Urothelium cell line (cell line): ENCODE measurements at places on chromosomes 7 and 10.

DNA sequence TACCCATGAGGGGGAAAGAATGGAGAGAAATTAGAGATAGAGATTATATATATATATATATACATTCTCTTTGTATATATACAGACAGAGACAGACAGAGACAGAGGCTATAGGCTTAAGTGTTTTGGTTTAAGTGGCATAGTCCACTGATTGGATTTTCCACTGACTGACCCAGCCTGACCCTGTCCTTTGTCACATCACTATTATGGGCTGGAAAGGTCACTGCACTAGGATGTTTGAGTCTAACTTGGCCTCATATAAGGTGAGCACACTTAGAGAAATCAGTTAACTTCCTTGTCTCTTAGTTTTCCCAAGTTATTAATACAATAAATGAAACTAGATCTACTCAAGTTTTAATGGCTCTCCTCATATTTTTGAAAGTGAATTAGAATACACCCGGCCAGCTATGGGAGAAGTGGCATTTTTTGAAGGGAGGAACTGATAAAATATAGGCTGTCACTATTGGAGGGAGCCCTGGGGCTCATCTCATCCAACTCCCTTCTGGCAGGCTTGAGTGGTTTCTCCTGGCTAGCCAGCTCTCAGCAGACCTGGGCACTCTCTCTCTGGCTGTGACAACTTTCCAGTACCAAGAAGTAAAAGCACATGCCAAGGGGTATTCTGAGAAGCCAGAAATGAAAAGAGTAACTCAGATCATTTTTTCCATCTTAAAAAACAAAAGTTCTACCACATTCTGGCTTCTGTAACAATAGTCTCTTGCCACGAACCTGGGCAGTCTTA lies 455.6 kb upstream of the ANKRD30A start:
- DNase-seq: no peak

DNA sequence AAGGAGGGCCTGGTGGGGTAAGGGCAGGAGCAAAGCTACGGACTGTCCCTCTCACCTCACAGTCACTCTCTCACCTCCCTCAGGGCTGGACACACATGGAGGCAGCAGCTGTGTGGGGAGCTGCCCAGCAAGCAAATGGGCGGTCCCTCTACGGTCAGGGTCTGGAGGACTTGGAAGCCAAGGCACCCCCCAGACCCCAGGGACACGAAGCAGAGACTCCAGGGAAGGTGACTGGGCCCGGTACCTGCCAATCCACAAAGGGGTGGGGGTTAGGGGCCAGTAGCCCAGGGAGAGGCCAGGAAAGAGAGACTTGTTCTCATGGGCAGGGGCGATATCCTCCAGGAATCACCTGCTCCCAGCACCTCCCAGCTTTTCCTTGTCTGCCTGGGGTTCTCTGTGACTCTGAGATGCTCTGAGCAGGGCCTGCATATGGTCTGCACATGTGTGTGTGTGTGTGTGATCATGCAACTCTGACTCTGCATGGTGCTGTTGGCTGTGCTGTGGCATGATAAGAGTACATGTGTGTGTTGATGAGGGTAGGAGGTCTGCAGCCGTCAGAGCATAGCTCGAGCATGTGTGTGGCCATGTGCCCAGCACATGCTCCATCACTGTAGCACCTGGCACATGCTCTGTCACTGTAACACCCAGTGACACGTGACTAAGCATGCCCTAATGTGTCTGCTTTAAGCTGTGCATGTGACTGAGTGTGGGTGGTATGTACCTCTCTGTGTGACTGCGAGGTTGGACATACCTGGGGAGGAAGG lies 4.6 kb upstream of the LDB3 start:
- DNase-seq: no peak

GRCh38 chr10:103833731-103834365 lies 21.5 kb downstream of the SH3PXD2A start:
- peak; percentile 24 for DNase-seq

- DNase-seq: no peak
These were observed 47.3 kb upstream of the OPALIN start for GRCh38 chr10:96406091-96406490.

GRCh38 chr10:14588084-14588937 lies 186.4 kb downstream of the FAM107B start:
- DNase-seq: no peak

DNA sequence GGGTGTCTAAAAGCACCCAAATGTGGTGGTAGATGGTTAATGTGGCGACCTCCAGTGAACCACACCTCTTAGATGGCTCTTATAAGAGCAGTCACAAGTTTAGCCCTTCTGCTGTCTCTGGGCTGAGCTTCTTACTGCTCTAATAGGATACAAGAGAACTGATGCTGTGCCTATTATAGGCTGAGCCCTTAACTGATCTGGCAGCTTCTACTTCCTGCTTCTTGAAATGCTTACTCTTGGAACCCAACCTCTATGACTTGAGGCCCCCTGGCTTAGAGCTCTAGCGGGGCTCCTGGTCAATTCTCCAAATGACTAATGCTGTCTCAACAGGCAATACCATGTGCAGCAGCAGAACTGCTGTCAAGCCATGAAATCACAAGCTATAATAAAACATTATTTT lies 35.0 kb upstream of the LSM8 start:
- no peak for DNase-seq

DNA sequence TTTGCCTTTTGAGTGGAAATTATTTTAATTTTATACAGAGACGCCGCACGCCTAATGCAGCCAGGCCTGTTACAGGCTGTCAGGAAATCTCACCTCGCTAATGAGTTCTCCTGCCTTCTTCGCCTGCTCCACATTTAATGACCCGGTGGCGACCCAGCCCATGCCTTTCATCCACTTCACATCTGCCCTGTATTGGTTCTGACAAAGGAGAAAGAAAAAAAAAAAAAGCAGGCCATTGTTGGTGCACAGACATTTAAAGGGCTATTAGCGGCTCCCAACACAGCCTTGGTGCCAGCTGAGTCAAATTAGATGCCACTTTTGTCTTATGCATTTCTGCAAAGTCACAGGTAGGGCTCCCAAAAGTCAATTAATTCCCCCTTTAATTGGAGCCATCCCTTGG lies 43.3 kb downstream of the NRAP start:
- no peak for DNase-seq

- DNase-seq: no peak
These were observed 652.4 kb downstream of the CNTNAP2 start for GRCh38 chr7:146768957-146769356.

GRCh38 chr10:121766426-121766825 lies 161.4 kb downstream of the ATE1 start:
- DNase-seq: no peak

DNA sequence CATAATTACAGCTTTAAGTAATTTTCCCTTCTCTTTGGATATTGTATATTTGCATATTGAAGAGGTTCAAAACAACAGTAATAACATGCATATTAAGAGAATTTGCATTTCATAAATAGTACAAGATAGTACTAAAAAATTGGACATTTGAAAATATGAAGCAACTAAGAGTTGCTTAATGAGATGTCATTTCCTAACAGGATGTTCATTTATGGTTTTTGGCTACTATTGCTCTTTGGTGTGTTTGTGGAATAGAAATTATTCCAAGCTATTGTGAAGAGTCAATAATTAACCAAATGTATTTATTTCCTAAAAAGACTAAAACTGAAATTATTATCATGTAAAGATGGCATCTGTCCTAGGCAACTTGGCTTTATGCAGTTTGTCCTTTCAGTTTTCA lies 4.1 kb upstream of the SGCE start:
- DNase-seq: no peak

DNA sequence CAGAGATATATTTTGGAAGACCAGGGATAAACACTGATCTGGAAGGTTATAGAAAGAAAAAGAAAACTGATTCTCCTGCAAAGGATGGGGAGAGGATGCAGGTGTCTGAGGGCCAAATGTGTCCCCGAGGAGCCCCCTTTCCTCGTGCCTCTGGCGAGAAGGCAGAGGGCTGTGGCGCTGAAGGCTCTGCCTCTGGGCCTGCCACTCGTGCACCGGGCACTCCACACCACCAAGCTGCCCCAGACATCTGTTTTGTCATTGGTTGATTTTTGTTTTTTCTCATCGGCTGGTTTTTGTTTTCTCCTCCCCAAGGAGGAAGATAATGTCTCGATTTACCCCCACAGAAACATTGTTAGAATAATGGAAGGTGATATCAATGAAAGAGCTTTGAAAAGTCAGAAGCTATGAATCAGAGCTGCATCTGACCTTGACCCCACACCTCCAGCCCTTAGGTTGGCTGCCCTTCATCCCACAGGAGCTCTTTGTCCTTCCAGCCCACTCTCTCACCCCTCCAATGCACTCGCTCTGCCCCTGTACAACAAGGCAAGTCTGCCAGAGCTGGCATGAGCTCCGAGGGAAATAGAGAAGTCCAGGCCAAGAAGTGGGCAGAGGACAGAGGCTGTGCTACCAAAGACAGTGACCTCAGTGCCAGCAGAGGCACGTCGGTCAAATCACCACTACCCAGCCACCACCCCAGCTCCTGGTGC lies 124.8 kb downstream of the TCERG1L start:
- no peak for DNase-seq

DNA sequence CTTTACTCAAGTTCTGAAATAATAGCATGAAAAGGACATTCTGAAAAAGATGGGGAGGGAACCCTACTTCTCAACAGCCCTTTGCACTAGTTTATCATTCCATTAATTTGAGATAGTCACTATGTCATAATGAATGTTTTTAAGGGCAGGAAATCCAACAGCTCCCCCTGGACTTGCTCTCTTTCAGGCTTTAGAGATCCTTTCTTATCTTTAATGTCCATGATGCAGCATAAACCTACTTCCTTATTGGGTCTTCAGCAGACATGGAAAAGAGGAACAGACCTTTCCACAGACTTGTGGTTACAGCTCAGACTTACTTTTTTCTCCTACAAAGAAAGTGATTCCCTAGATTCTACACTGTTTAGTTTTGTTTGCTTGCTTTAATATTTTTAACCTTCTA lies 87.3 kb downstream of the IDE start:
- no peak for DNase-seq

DNA sequence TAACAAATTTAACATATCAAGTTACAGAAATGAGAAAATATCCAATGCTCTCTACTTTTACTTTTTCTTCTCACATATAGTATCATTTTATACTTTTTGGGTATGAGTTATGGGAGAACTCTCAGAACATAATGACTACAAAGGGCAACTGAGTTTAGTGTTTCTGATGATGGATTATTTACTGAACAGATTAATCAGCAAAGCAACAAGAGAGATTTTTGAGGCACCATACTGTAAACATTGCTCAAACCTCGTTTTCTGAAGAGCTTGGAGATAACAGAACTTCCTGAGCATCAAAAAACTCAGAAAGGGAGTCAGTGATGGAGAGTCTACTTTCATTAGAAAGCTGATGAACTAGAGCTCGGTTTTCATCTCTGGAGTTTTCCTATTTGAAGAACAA lies 84.8 kb upstream of the GSDME start:
- no peak for DNase-seq

- DNase-seq: no peak
These were observed 117.1 kb downstream of the KMT2E start for GRCh38 chr7:105131033-105131656.

GRCh38 chr7:104288137-104288536 lies 40.3 kb upstream of the LHFPL3 start:
- no peak for DNase-seq

DNA sequence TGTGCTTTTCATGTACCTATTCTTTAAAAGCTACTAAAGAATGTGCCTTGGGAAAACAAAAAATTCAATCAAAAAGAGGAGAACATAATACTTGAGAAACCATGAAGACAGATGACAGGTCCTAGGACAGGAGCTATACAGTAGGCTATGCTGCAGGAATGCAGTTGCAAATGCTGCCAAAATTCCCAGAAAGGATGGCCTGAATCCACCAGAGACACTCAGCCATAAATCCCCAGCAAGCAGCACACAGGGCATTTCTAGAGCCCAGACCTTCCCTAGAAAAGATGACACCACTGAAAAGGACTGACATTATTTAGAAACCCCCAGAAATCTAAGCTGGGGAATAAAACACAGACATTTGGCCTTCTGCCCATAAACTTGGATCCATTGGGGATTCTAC lies 237.3 kb downstream of the C7orf25 start:
- DNase-seq: no peak

GRCh38 chr7:128217030-128217805 lies 23.9 kb upstream of the LEP start:
- peak; percentile 69 for DNase-seq

DNA sequence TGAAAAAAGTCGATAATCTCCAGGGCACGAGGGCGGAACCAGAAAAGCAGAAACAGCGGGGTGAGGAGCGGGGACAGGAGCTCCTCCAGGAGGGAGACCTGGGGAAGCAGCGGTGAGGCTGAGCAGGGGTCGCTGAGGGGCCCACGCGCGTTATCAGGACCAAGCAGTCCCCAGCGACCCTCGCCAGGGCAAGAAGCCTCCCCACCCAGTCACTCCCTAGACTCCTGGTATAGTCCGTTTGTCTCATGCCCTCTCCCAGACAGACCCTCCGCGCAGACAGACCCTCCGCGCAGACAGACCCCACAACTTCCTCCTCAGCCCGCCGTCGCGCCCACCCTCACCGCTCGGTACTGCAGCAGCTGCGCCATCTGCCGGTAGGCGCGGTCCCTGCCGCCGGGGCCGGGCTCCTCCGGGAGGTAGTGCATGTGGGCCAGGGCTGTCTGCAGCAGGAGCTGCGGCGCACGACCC lies 6.3 kb downstream of the ATG9B start:
- DNase-seq: peak; percentile 47

DNA sequence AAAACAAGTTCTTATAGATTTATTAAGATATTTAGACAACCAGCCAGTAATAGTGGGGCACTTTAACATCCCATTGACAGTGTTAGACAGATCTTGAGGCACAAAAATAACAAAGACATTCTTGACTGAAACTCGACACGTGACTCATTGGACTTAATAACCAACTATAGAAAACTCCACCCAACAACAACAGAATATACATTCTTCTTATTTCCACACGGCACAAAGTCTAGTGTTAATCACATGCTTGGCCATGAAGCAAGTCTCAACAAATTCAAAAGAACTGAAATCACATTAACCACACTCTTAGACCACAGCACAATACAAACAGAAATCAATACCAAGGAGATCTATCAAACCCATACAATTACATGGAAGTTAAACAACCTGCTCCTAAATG lies 138.1 kb downstream of the ARL5B start:
- no peak for DNase-seq

DNA sequence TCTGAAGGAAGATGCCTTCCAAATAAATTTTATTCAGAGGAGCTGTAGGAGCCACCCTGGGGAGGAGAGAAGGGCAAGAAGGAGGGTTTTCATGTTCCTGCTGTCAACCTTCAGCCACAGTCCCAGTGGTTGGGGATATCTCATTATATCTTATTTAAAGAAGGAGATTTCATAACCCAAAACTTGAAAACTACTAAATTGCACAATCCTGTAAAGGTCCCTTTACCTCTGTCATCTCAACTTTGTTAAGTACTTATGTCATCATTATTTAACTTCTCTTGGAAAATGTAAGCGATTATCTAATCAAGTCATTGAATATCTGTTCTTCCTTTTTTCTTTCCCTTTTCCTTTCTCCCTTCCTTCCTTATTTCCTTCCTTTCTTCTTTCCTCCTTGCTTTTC lies 794.5 kb upstream of the IGFBP3 start:
- no peak for DNase-seq

DNA sequence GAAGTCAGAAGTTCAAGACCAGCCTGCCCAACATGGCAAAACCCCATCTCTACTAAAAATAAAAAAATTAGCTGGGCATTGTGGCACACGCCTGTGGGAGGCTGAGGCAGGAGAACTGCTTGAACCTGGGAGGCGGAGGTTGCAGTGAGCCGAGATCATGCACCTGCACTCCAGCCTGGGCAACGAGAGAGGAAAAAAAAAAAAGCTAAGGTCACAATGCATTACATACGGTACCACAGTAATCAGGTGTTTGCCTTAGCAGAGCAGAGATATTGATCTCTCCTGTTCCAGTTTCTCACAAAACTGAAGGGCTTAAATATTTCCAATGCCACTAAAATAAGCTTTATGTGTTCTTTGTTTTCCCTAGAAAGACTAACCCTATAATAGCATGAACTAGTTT lies 7.5 kb downstream of the PDZD8 start:
- no peak for DNase-seq
